T-helper 9 cell (primary cell): ENCODE measurements at places on chromosomes 2 and 18.

GRCh38 chr2:231519975-231520555 is 10.2 kb downstream of the NMUR1 start:
- no peak for DNase-seq

- no peak for DNase-seq
These were observed 167.1 kb downstream of the PRKCE start for GRCh38 chr2:45818591-45818990.

DNA sequence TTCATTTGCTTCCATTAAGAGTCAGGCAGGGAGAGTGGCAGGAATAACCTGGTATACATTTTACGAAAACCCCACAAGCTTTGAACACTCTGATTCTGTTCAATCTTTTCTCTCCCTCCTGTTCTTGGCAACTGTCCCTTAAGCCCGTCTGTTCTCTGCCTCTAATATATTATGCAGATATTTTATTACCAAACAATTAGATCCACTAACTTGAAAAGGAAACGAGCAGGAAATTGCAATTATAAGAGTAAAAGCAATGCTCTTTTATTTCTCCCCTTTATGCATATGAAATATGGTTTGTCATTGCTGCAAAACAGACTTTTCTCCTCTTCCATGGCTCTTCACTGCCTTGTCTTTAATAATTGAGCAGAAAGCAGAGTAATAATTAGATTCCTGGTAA is 149.1 kb upstream of the CELF4 start:
- no peak for DNase-seq

- no peak for DNase-seq
These were observed 312.4 kb upstream of the MC4R start for GRCh38 chr18:60684843-60685513.

DNA sequence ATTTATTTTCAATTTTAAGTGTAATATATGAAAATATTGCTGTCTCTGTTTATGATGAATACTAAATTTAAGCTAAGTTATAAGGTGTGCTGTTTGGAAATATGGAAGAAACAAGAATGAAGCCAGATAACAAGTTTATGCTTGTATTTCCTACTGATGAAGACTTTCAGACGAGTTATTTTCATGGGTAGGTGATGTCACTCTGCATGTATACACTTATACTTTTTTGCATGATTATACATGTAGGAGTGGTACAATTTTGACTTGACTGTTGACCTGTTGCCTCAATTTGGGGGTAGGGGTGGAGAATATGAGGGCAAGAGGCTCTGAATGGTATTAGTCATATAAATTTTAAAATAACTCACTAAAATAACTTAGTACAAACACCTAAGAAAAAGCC is 133.7 kb downstream of the HAUS1 start:
- DNase-seq, result no peak

GRCh38 chr18:79486356-79487182 is 90.8 kb downstream of the NFATC1 start:
- no peak for DNase-seq

DNA sequence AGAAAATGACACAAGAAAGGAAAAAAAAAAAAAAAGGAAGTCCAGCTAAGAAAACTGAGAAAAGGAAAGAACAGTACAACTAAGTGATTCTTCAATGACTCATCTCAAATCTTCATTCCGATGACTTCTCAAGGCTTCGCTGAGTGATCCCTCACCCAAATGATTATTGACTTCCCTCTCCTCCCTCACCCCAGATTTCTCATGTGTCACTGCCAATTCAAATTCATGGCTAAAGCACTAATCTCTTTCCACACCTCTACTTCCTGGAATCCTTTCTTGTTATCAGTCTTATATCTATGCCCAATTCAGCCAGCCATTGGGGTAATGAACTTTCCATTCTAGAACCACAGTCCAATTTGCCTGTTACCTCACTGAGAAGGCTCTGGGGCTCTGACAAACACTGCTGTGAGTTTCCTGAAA is 7.2 kb upstream of the ABCB11 start:
- DNase-seq, result no peak

DNA sequence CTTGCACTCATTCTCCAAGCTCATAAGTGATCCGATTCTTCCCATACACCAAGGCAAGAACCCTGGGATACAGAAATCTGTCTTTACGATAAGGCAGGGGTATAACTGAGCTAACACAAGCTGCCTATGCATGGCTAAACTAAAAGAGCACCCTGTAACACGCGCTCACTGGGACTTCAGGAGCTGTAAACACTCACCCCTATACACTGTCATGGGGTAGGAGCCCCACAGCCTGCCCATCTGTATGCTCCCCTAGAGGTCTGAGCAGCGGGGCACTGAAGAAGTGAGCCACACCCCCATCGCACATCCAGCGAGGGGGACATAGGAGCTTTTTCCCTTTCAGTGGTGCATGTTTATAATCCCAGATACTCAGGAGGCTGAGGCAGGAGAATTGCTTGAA is 46.7 kb downstream of the METTL8 start:
- no peak for DNase-seq

- DNase-seq, result no peak
These were observed 36.1 kb downstream of the SDC1 start for GRCh38 chr2:20188851-20189250.

DNA sequence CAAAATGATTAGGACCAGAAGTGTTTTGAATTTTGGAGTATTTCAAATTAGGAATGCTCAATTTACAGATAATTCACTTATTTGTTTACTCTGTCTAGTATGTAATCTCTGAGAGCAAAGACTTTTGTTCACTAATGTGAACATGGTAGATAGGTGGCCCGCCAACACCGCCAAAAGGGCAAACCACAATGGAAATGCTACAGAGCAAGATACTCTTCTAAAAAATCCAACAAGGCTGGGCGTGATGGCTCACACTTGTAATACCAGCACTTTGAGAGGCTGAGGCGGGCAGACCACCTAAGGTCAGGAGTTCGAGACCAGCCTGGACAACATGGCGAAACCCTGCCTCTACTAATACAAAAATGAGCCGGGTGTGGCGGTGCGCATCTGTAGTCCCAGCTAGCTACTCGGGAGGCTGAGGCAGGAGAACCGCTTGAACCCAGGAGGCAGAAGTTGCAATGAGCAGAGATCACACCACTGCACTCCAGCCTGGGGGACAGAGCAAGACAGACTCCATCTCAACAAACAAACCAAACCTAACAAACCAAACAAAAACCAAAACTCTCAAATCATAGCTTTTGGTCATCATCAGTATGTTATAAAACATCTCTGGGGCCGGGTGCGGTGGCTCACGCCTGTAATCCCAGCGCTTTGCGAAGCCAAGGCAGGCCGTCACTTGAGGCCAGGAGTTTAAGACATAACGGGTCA is 2.4 kb downstream of the CCT4 start:
- no peak for DNase-seq

DNA sequence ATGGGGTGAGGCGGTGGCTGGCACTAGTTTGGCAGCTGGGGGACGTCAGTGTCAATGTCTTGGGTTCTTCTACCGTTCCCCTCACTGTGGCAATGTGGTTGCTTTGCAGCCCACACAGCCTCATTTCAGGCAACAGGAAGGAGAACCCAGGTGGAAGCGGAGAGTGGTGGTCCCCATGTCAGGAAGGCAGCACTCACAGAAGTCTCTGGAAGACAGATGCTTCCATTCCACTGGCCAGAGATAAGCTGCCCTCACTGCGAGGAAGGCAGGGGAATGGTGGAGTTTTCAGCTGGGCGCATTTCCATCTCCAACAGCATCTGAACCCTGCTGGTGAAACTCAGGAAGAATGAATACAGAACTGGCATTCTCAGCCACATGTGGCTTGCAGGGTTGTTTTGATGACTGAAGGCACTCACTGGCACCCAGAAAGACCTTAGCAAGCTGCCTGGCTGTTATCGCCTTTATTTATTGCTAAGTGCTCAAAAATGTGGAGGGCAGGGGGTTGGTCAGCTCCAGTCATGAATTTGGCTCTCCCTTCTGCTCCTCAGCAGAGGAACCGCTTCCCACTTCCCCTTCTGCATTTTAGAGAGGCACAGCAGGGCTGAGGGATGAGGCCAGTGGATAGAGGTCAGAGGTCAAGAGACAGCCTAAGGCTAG is 19.4 kb downstream of the KCNIP3 start:
- no peak for DNase-seq

DNA sequence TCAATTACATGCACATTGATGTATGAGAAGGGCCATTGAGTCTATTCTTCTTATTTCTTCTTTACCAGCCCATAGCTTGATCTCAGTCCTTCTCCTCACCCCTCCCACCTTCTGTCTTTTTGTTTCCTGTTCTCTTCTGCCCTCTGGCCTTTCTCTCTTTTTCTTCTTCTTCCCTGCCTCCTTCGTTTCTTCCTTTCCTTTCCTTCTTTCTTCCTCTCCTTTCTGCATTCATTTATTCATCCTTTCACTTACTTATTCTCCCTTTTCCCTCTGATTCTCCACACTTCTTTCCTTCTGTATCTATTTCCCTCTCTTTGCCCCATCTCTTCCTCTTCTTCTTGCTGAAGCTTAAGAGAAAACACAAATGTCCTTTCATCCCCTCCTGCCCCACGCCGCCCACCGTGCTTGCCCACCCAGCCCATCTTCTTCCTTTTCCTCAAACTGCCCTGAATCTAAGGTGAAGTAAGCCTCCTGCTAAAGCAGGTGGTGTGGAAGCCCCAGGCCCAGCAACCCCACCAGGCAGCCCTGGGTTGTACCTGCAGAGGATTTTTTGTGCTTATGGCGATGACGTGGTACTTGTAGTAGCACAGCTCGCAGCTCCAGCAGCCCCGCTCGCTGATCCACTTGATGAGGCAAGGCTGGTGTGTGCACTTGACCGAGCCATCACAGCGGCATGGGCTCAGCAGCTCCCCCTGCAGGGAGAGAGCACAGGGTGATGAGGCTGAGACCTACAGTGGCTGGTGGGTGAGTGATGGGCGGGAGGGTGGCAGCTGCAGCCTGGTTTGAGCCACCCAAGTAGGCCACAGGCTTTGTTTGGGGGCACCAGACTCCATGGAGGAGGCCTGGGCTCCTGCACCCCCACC is 89.0 kb downstream of the MARCHF4 start:
- DNase-seq, result no peak

DNA sequence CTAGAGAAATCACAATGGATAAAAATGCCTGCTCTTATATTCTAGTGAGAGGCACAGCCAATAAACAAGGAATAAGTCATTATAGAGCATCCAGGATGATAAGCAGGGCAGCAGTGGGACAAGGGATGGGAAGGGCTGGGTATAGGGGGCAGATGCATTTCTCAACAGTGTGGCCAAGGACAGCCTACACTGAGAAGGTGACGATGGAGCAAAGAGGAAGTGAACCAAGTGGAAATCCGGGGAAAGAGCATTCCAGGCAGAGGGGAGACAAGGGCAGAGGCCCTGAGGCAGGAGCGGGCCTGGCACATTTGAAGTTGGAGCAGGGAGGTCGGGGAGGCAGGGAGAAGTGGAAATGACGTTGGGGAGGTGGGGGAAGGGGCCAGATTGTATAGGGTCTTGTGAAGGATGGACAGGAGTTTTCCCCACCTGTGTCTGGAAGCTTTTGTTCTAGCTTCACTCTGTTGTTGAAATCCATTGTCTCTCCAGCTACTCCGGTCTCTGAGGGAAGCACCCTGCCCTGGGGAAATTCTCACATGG is 17.6 kb downstream of the TMEM177 start:
- no peak for DNase-seq

GRCh38 chr2:199136681-199137080 is 321.1 kb downstream of the SATB2 start:
- no peak for DNase-seq
